ENCODE measurements at places on chromosomes 5 and 9. TPM values are rescaled to one million over a fixed set of nuclear protein-coding genes. Genes with fewer than 3 reads are reported as not detected.

DNA sequence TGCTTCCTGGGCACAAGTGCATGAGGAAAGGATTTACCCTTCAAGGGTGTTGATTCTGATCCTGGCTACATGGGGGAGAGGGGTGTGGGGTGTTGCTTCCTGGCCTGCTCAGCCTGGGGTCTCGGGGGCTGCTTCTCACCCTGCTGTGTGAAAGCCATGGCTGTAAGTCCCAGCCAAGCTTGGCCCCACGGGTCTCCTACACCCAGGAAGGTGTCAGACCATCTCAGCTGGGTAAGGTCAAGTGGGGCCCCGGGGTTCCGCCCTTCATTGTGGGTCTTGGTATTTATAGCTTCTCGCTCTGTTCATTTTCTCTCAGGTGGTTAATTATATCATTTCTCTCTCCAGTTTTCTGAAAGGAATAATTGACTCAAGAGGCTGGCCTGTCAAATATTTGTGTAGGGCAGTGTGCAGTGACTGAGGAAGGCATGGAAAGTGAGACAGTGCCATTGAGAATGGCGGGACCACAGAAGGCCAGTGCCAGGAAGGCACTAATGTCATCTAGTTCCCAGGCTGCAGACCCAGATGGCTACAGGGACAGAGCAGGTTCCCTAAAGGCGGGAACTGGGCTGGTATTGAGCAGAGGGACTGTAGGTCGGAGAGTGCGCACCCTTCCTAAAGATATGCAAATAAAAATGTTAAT is 126.0 kb downstream of the FOXD1 start:
- peak; percentile 80 for DNase-seq

Gene TJP2
- total RNA-seq = 128 TPM

DNA sequence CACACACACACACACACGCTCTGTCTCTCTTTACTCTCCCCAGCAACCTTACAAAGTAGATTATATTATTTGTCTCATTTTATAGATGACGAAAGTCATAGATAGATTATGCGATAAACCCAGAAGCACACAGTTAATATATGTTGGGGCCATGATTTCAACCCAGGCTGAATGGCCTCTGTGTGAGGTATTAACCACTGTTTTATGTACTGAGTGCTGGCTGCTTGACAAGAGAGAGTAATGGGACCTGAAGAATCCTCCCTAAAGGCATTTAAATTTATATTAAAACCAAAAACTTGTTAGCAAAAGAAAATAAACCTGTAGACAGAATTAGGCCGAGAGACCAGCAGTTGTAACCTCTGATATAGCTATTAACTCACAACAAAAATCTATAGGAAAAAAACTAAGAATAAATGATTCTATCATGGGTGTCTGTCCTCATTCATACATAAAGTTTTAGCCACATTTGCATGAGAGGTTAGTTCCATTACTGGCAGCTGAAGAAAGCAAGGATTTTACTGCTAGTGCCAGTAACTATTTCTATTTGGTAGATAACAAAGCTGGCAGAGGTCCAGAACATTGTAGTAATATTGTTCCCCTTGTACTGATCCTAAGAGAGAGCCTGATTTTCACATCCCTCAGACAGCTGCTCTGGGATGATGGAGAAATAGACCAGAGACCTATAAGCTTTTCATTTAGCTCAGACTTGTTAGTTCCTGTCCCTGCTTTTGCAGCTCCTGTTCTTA is 250.9 kb downstream of the ADGRV1 start:
- no peak for DNase-seq

GRCh38 chr9:16701347-16701746 is 169.1 kb downstream of the BNC2 start:
- DNase-seq = no peak

DNA sequence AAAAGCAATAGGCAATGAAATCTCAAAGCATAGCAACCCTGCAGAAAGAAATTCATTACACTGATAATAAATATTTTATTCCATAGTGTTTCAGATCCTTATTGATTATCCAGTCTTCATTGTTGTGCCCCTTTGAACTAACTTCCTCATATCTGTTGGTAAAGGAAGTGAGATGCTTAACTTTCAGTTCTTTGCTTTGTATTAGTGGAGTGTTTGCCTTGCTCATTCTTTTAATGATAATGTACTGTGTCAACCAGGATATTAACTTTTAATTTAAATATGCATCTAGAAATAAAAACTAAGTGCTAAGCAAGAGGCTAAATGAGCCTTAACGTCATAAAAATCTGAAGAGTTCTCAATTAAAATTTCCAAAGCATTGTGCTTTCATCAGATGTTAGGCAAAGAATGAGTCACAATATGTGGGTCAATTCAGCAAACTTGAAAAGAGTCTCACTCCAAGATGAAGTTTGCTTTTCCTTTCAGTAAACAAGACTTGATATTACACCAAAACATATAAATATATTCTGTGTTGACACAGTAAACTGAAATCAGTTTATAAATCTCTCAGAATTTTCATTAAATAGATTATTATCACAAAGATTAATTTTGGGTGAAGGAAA is 105.9 kb downstream of the GIN1 start:
- no peak for DNase-seq

DNA sequence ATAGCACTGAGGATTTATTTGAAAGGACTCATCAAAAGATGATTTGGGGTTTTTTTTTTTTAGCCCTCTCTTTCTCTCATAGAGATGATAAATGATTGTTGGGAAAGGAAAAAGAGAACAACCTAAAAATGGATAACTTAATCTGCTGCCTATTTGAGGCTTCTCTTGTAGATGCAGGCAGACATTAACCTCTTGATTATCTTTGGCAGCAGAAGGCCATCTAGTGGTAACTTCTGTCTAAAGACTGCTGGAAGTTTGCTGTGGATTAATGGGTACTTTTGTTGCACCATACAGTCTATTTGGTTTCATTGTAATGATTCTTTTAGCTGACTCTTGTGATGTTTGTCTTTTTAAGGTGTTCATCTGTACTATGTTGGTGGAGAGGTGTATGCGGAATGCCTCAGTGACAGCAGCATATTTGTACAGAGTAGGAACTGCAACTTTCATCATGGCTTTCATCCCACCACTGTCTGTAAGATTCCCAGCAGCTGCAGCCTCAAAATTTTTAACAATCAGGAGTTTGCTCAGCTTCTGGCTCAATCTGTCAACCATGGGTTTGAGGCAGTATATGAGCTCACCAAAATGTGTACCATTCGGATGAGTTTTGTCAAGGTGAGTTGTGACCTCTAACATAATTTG is 18.8 kb downstream of the SMIM32 start:
- no peak for DNase-seq
